ENCODE measurements at places on chromosomes 2 and 18. TPM values are rescaled to one million over a fixed set of nuclear protein-coding genes. Genes with fewer than 3 reads are reported as not detected.

- no peak for DNase-seq
Observed at GRCh38 chr2:4047961-4048891, 344.9 kb downstream of the DCDC2C start.

- DNase-seq = no peak
Observed at GRCh38 chr2:241890524-241891235, 21.2 kb downstream of the RTP5 start.

- DNase-seq = no peak
Observed at GRCh38 chr2:232928551-232929302, 58.7 kb downstream of the SNORC start.

- DNase-seq = no peak
Observed at GRCh38 chr2:48558456-48558855, 28.5 kb downstream of the STON1 start.

- DNase-seq = no peak
Observed at GRCh38 chr2:127859712-127860085, 1.7 kb upstream of the POLR2D start.

DNA sequence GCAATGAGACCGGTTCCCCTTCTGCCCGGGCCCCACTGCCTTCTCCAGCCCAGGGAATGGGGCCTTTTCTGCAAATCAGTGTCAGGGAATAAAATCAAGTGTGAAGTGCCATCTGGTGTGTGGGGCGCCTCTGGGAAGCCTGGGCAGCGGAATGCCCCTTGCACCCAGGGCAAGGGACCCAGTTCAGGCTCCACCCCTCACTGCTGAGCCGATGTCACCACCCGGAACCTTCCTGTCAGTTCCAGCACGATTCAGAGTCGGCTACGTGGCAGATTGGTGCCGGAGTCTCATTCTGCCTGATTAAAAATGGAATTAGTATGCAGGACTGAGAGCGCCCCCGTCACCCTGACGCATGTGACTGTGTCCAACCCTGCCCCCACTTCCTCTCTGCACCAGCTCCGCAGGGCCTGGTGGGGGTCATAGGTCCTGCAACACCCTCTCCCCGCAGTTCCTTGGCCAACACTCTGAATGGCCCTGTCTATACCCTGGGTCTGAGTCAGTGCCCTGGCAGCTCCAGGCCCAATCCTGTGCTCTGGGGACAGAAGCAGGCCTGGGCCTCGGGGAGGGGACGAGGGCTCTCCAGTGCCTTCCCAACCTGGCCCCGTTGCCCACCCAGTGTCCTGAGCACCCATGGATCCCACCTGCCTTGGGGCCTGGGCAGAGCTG is 8.2 kb upstream of the ALPI start:
- no peak for DNase-seq

DNA sequence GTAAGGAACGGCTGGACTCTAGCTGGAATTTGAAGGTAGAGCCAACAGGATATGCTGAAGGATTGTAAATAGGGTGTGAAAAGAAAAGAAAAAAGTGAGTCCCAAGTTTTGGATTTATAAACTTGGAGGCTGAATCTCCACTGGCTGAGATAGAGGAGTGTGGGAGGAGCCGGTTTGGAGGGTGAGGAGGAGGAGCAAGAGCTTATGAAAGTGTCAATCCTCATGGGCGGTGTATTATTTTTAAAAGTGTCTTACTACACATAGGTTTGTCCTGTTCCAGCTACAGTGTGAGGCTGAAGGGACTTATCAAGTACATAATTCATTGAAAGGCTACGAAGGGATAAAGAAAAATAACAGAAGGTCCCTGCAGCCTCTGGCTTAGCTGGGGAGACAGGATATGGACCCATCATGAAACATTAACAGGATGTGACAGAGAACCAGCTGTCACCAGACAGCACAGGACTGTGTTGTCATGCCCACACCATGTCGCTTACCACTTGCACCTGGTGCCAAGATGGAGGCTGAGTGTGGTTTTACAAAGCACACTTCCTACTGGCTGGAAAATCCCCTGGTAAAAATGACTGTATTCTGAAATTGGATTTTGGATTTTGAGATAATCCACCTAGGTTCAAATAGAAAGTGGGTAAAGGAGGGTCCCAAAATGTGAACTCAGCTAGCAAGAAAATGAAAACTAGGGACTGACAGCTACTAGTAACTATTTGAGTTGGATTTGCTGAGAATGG is 2.5 kb upstream of the MREG start:
- no peak for DNase-seq

GRCh38 chr2:175167076-175167791 is 769 bp downstream of the ATF2 start:
- no peak for DNase-seq

DNA sequence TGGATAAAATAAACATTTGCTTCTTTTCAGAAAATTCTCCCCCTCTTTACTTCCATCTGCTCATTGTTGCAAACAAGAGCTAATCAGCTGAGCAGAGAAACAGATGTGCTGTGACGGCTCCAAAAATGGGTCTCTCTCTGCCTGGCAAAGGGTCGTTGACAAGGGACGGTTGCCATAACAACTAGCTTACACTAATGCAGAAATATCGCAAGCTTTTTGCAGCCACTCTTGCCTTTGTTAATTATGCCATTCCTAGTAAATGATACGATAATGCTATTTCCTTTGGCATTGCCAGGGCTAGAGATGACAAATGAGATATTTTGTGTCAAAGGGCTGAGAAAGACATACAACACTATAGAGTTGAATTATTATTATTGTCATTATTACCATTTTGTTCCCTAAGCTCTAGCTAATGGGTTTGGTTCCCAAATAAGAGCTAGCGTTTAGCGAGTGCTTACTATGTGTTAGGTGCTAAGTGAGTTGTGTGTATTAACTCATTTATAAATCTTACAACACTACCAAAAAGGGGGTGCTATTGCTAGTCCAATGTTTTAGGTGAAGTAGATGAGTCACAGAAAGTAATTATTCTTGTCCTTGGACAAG is 46.8 kb downstream of the MYO3B start:
- no peak for DNase-seq

DNA sequence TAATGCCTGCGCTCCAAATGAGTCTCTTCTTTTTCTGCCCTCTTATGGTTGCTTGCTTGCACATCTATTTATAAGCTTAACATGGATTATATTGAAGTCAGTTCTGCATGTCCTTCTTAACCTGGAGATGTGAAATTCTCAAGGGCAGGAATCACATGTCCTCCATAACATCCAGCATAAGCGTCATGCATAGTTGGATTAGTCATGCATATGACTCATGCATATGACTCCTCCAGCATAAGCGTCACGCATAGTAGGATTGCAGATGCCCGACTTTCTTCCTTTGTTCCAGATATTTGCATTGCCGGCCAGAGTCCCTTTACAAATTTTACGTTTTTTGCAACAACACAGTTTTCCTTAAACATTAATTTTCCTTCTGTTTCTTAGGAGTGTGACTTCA is 308.6 kb downstream of the TGIF1 start:
- DNase-seq = no peak

DNA sequence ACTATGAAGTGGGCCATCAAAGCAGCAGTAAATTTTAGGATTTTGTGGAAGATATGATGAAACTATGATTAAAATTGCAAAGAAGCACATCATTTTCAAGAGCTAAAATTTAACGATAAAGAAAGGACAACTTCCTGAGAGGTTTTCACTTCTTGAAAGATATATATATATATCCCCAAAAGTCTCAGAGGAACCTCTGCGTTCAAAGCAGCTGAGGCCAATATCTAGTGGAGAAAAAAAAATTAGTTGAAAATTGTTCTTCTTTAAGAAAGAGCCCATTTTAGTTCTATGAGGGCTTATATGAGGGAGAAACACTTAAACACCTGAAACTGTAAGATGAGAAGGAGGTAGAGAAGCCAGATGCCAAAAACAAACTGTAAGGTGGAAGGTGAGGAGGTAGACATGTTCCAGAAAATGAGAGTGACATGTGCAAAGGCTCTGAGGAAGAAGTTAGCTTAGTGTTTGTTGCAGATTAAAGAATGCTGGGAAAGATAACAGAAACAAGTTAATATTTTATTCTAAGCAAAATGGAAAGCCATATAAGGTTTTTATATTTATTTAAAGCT is 72.9 kb upstream of the VRK2 start:
- DNase-seq = no peak

DNA sequence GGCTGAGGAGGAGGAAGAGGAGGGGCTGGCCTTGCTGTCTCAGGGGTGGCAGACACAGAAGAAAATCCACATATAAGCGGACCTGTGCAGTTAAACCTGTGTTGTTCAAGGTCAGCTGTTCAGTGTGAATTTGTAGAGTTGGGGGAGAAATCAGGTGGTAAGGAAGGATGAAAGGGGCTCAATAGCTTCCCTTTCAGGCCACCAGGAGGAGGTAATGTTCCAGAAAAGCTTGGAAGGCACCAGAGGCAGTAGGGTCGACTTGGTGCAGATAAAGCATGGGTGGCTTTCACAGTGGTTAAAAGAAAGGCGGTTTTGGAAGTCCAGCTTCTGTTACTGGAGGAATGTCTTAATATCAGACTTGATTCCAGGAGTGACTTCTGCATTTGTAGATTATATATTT is 167.4 kb downstream of the THSD7B start:
- no peak for DNase-seq

LYG2 gene
- total RNA-seq = not detected

UBXN2A gene
- total RNA-seq = 18.0 TPM

HOXD13 gene
- not detected for total RNA-seq

DSG1 gene
- 1.0 TPM for total RNA-seq

ACVR1C gene
- 0.16 TPM for total RNA-seq

DSG2 gene
- total RNA-seq = 54.4 TPM

ACKR3 gene
- 52.0 TPM for total RNA-seq

Measured in heart left ventricle (tissue), 16 donors.